ENCODE measurements at places on chromosomes 3 and 15. TPM values are rescaled to one million over a fixed set of nuclear protein-coding genes. Genes with fewer than 3 reads are reported as not detected.

The SEMA5B gene
- not detected for total RNA-seq

The VPS8 gene
- 72.8 TPM for total RNA-seq

The TMEM108 gene
- total RNA-seq, result not detected

The GPR149 gene
- total RNA-seq, result not detected

The C2CD4B gene
- 18.8 TPM for total RNA-seq

The TRPM1 gene
- total RNA-seq, result not detected

- DNase-seq, result no peak
- peaks cover 94% of the 10 kb centered on the region for H3K27me3 ChIP-seq
- no peaks in the 10 kb centered on the region for H3K4me1 ChIP-seq
- H3K4me3 ChIP-seq, result no peak overlapping the region
- no peak overlapping the region for H3K27ac ChIP-seq
- H3K36me3 ChIP-seq, result no peaks in the 10 kb centered on the region
Measured at GRCh38 chr3:134803051-134803505, 8.0 kb downstream of the EPHB1 start.

GRCh38 chr15:51195459-51195858 is 100.8 kb upstream of the TNFAIP8L3 start:
- H3K4me3 ChIP-seq, result no peak overlapping the region
- H3K36me3 ChIP-seq, result no peaks in the 10 kb centered on the region
- no peak for DNase-seq

GRCh38 chr3:58120075-58120812 is 90.5 kb downstream of the DNASE1L3 start:
- H3K27ac ChIP-seq, result no peak overlapping the region
- H3K4me1 ChIP-seq, result peaks cover 26% of the 10 kb centered on the region
- peaks cover 62% of the 10 kb centered on the region for H3K36me3 ChIP-seq
- no peak overlapping the region for H3K4me3 ChIP-seq

DNA sequence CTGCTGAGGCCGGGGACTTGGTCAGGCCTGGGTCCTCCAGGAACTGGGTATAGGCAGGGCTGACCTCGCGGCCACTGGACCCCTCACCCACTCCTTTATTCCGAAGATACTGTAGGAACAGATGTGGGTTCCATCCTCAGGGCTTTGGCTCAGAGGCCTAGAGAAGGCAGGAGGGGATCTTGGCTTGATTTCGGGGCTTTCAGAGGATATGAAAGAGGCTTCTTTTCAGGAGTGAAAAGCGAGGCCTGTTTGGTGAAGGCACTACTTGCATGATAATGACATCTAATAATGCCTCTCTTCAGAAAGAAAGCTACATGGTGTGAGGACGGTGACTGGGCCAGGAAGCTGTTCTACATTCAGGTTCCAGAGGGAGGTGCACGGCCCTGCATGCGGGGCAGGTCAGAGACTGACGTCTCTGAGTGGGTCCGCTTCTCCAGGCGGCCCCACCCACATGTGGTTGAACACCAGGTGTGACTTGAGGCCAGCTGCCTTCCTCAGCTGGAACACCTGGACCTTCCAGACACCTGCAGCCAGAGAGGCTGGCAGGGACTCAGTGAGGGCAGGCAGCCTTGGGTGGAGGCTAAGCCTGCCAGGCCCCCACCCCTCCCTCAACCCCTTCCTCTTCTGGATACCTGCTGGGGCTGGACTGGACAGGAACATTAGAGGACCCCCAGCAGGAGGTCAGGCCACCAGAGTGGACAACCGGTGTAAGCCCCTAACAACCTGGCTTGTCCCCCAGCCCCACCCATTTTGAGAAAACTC is 31.1 kb upstream of the HHATL start:
- H3K36me3 ChIP-seq, result peaks cover 8% of the 10 kb centered on the region
- peaks cover 10% of the 10 kb centered on the region for H3K4me1 ChIP-seq
- H3K27me3 ChIP-seq, result no peaks in the 10 kb centered on the region
- no peak for DNase-seq
- no peak overlapping the region for H3K27ac ChIP-seq
- H3K4me3 ChIP-seq, result no peak overlapping the region

- H3K4me3 ChIP-seq, result no peak overlapping the region
- peaks cover 18% of the 10 kb centered on the region for H3K36me3 ChIP-seq
- H3K4me1 ChIP-seq, result peaks cover 44% of the 10 kb centered on the region
- DNase-seq, result no peak
- no peak overlapping the region for H3K27ac ChIP-seq
- H3K27me3 ChIP-seq, result no peaks in the 10 kb centered on the region
Measured at GRCh38 chr3:192921793-192922192, 4.1 kb upstream of the MB21D2 start.

- no peak overlapping the region for H3K4me3 ChIP-seq
- no peaks in the 10 kb centered on the region for H3K36me3 ChIP-seq
- no peak for DNase-seq
- H3K4me1 ChIP-seq, result peaks cover 21% of the 10 kb centered on the region
Measured at GRCh38 chr15:75125935-75126334, 75.7 kb upstream of the C15orf39 start.

DNA sequence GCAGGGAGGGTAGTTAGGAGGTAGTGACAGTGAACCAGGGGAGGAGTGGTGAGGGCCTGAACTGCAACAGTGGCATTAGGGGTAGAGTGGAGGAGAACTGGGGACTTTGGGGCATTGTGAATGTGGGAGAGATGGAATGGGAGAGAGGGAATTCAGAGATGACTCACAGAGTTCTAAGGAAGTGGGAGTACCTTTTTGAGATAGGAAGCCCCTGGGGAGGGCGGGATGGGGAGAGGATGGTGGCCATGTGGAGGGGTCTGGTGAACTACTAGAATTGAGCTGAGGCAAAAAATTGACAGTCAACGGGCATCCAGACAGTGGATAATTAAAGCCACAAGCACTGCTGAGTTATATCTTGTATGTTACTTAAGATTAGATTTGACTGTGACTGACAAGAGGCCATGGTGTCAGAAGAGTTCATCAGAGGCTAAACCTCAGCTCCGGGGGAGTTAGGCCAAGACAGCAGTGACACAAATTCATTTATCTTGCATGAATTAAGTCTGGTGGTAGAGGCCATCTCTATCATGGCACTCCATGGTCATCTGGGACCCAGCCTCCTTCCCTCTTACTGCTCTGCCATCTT is 34.0 kb downstream of the PLEKHO2 start:
- no peaks in the 10 kb centered on the region for H3K27me3 ChIP-seq
- H3K4me3 ChIP-seq, result no peak overlapping the region
- H3K27ac ChIP-seq, result no peak overlapping the region
- no peak for DNase-seq
